ENCODE measurements at places on chromosomes 6 and 20.

DNA sequence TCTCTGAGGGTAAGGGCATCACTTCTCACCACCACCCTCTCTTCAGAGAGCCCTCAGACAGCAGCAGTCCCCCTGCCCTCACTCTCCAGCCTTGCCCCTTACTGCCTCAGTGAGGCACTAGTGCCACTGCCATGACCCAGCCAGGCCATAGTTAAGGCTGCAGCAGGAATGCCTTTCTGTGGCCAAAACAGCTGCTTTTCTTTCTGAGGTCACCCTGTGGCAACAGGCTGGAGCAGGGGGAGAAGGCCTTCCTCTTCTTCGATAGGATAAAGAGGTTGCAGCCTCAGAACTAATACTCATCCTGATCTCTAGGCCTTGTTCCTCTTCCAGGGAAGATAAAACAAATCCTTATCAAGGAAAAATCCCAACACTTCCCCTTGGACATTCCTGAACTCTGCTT, 56.8 kb upstream of the ECI2 start:
- DNase-seq, result no peak

DNA sequence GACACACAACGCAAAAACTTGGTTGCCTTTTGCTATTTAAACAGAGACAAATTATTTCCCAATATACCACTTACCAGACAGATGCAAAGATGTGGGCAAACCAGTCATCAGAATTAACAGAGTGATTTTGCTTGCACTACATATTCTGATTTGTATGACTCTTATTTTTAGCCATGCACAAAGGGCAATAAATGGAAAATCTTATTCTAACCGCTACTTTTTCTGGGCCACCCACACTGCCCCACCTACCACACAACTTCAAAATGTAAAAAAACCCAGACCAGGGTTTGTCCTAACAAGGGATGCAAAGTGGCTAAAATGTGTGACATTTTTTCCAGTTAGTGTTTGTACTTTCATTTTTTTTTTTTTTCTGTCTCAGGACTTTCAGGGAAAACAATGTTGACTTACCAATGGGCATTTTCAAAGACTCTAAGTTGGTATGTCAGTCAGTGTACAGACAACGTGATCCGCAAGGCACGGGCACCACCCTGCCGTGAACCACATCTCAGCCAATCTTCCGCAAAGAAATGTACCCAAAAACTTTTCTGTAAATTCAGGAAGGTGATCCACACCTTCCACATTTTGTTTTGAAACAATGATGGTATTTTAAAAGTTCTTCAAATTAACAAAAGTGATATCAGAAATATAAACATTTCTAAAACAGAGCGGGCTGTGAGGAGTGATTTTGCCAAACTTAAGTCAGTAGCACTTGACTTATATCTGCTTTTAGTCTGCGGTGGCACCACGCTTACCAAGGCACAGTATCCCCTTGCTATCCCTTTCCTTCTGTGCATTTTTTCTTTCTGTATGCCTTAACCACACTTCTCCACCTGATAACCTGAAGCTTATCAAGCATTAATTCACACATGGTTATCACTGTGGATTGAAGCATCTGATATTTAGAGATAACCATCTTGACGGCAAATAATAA, 185.6 kb downstream of the GJA10 start:
- DNase-seq, result no peak

DNA sequence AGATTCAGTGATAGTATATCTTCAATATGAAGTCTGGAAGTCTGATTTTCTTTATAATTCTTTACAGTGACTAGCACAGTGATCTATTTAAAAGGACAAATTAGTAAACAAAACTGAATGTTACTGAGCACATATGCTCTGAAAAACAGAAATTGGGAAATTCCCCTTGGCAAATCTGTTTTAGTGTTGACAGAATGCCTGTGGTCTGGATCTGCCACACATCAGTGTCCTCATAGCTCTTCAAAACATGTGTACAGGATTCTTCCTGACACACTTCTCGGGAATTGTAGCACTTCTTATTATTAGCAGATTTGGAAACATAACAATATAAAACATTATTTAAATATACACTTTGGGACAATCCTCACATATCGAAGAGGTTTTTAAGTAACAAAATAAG, 354.3 kb downstream of the COL12A1 start:
- DNase-seq, result no peak

DNA sequence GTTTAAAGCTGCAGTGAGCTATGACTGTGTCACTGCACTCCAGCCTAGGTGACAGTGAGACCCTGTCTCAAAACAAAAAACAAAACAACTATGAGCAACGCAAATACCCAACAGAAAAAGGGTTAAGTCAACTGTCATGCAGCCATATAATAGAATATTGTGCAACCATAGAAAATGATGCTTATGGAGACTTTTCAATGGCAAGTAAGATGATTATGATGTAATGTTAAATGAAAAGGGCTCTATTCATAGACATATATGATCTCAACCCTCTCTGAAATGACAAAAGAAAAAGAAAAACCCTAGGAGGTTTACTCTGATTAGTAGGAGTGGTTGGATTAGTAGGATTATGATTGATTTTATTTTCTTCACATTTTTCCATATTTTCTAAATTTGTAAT, 41.3 kb upstream of the TBC1D7 start:
- no peak for DNase-seq

GRCh38 chr20:9441948-9442347, 72.4 kb upstream of the LAMP5 start:
- no peak for DNase-seq

- DNase-seq, result no peak
Measured at GRCh38 chr6:98944168-98944567, 3.6 kb downstream of the FBXL4 start.

DNA sequence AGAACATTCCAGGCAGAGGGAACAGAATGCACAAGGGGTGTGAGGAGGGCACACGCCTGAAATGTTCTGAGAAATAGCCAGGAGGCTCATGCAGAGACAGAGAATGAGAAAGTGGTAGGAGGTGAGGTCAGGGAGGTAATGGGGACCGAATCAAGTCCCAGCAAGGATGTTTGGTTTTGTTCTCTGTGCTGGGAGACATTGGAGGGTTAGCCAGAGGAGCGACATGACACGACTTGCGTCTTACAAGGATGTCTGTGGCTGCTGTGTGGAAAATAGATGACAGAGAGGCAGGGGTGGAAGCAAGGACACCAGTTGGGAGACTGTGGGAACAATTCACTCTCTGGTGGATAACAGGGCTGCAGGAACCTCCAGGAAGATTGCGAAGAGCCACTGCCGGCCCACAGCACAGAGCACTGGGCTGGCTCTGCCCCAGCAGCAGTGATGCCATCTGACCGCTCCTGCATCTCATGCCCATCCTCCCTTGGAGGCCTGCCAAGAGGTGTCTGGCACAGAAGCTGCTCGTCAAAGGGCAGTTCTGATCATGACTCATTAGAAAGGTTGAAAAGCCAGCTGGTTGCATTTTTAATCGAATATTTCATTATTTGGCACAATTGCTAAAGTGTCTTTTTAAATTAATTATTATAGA, 57.7 kb upstream of the CD83 start:
- no peak for DNase-seq

- no peak for DNase-seq
Measured at GRCh38 chr6:66788579-66788978, 1081.6 kb upstream of the EYS start.

DNA sequence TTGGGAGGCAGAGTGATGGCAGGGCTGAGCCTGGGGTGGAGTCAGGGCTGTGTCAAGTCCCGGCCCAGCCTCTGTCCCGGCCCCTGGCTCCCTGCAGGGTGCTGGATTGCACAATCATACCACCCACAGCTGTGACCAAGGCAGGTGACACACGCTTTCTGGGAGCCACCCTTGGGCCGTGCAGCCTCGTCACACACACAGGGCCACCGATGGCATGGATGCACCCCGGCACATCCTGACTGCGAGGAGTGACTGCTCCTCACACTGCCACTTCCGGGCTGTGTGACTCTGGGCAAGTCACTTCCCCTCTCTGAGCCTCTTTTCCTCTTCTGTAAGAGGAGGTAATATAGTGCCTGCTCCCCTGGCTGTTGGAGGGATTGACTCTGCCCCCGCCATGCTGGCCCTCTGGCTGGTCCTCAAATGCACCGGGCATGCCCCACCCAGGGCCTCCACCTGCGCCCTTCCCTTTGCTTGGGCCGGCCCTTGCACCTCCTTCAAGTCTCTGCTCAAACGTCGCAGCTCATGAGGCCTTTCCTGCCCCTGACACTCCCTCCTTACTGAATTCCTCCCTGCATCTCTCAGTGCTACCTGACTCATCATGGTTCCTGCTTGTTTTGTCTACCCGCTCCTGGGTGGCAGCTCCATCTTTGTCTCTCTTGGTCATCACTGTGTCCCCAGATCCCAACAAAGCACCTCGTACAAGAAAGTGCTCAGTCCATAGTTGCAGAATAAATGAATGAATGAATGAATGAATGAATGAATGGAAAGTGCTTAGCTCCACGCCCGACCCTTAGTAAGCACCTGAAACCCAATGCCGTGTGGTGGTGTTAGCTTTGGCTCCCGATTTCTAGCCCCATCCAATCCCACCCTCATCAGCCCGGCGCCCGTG, 93.5 kb downstream of the CEBPB start:
- peak; percentile 96 for DNase-seq

DNA sequence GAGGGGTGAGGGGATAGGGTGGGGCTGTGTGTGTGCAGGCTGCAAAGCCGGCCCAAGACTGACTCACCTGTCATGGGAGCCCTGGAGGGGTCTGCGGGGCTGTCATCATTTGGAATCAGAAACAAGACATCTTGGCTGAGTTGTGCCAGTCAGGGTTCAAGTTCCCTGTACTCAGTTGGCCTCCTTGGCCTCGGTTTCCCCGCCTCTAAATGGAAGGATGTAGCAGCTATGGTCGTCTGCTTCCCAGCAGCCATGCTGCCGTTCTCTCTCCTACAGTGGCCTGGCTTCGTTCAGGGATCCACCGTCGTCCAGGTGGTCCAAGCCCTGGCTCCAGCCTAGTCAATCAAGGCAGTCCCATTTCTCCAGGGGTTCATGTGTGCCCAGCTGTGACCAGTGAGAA, 83.6 kb upstream of the PMEPA1 start:
- DNase-seq, result no peak

GRCh38 chr20:1391640-1392442, 1.0 kb downstream of the FKBP1A start:
- peak; percentile 88 for DNase-seq

GRCh38 chr6:145015739-145016558, 719.4 kb downstream of the EPM2A start:
- peak; percentile 85 for DNase-seq

GRCh38 chr20:50491926-50492634, 18.1 kb upstream of the PTPN1 start:
- no peak for DNase-seq

GRCh38 chr6:109381061-109381746, 1.1 kb downstream of the CD164 start:
- DNase-seq, result peak; percentile 30

DNA sequence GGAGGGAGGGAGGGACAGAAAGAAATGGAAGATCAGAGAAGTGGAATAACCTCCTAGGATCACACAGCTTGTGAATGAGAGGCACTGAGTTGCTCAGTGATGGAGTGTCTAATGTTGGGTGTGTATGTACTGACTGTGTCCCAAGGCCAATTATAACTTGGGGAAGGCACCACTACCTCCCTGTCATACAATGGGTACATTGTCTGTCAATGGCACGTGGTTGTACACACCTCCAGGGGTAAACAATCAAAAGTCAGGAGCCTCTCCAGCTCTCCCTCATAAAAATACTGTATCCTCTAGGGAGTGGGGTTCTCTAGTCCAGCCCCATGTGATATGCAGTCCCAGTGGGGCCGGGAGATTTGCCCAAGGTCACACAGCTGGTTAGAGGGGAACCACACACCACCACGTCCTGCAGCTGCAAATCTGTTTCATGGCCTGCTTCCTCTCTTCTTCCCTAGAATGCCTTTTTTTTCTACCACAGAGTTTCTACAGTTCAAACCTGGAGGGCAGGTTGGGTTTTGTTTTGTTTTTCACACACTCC, 112.5 kb downstream of the SNX5 start:
- no peak for DNase-seq

DNA sequence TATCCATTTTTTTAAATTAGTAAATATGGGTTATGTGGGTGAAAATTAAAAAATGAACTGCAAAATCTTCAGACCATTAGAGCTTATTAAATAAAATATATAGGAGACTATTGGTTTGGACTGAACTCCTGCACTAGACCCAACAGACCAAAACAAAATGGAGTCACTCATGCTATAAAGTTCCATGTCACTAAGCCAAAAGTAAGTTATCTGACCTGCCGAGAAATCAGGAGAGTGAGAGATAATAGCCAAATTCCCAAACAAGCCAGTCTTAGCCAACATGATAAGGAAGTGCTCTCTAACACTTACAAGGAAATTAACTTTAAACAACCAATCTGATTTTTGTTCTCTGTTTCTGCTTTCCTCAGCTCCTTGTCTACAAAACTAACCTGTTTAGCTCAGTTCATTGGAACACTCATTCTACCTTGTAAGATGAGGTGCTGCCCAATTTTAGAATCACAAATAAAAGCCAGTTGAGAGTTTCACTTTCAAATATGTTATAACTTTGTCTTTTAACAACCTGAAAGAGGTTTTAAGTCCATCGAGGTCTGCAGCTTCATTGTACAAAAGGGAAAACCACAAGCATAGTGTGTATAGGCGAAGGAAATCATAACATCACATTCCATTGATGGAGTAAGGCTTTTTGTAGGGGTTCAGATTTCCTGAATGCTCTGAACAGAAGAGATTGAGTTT, 220.5 kb downstream of the TENT5A start:
- DNase-seq, result no peak

- DNase-seq, result no peak
Measured at GRCh38 chr6:108904741-108905140, 56.5 kb downstream of the ARMC2 start.

- no peak for DNase-seq
Measured at GRCh38 chr6:166745801-166746668, 119.0 kb upstream of the RPS6KA2 start.

DNA sequence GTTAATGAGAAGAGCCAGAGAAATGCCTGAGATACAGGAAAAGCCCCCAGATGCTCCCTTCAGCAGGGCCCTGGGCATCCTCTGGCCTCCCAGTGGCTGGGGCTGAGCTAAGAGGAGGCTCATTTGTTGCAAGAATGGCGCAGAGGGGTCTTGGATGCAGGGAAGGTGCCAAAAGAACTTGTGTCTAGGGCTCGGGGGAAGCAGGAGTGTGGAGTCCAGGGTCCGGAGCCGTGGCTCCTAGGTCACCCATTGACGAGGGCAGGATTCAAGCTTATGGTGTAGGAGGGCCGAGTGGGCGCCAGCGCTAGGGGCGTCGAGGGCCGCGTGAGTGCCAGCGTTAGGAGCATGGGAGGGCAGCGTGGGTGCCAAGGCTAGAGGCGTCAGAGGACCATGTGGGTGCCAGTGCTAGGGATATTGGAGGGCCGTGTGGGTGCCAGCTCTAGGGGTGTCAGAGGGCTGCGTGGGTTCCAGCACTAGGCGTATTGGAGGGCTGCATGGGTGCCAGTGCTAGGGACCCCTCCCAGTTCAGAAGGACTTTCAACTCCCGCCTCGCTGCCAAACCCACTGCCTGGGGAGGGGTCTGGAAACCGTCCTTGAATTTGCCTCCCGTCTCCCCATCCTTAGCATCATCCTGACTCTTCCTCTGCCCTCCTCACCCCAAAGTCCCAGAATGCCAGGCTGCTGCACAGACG, 250.5 kb upstream of the AFDN start:
- DNase-seq, result no peak

Measured in inflammatory macrophage (primary cell).